Uterine smooth muscle cell (primary cell): ENCODE measurements at places on chromosomes 16 and 17. TPM values are rescaled to one million over a fixed set of nuclear protein-coding genes. Genes with fewer than 3 reads are reported as not detected.

Gene CLEC10A
- total RNA-seq: not detected in 2 replicates

Gene OR1A1
- total RNA-seq: not detected in 2 replicates

Gene YBX2
- under 0.01 TPM in 2 replicates for total RNA-seq

Gene QPRT
- 101 and 156 TPM in 2 replicates for total RNA-seq

Gene CTF1
- total RNA-seq: 2.2 and 3.0 TPM in 2 replicates

Gene MEFV
- 0.12 TPM in 1 of 2 replicates, not detected in the other for total RNA-seq

Gene HS3ST3A1
- total RNA-seq: 47.7 and 54.6 TPM in 2 replicates

Gene RAB11FIP4
- total RNA-seq: 0.12 and 0.66 TPM in 2 replicates
